ENCODE measurements at places on chromosomes 11 and 22. TPM values are rescaled to one million over a fixed set of nuclear protein-coding genes. Genes with fewer than 3 reads are reported as not detected.

- DNase-seq, result peak; percentile 59
Measured at GRCh38 chr11:5369789-5370188, 13.8 kb upstream of the OR51M1 start.

- DNase-seq, result no peak
Measured at GRCh38 chr22:30435674-30436126, 10.1 kb downstream of the MTFP1 start.

The LSP1 gene
- total RNA-seq, result 4.0 TPM

The PRDX5 gene
- 229 TPM for total RNA-seq

GRCh38 chr22:28798810-28799605 is 1.4 kb downstream of the XBP1 start:
- DNase-seq, result peak; percentile 72

The KDM4D gene
- 1.4 TPM for total RNA-seq

The OR52H1 gene
- not detected for total RNA-seq

The SIRT3 gene
- 12.5 TPM for total RNA-seq

GRCh38 chr22:45866126-45866645 is 110.8 kb downstream of the WNT7B start:
- DNase-seq, result no peak

- peak; percentile 87 for DNase-seq
Measured at GRCh38 chr11:33043221-33043830, 4.0 kb downstream of the TCP11L1 start.

The SYT7 gene
- 0.22 TPM for total RNA-seq

The OR8A1 gene
- not detected for total RNA-seq

The TMEM86A gene
- 1.1 TPM for total RNA-seq

DNA sequence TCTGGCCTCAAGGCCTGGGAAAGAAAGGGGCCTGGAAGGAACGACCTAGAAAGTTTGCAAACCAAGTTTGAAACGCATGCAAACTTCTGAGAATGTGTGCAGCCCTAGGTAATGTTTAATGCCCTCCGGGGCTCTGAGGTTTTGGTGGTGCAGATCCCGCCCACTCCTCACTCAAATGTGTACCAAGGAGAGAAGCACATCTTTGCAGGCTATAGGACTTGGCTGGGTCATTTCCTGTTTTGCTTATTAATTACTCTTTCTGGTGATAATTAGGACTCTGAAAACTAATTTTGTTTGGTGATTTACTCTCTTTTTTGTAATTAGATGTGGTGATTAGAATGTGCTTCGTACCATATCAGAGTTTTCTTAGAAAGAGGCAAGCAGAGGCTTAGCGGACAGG is 625.9 kb upstream of the CADM1 start:
- DNase-seq, result no peak

DNA sequence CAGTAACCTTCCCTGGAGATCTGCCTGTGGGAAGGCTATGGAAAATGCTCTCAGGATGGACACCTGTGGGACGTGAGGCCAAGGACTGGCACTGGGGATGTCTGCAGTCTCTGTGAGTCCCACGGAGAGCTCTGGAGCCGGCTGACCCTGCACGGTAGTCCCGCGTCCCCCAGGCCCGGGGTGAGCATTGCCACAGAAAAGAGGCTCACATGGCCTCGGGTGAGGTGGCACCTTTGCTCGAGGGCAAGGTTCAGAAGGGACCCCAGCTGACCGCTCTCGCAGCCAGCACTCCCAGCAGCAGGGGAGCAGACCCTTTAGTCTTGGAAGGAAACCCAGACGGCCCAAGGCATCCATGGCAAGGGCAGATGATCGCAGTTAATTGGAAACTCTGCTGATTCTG is 9.0 kb downstream of the RTL6 start:
- DNase-seq, result no peak

The ABTB2 gene
- total RNA-seq, result 3.2 TPM

- peak; percentile 81 for DNase-seq
Measured at GRCh38 chr22:26606611-26607010, 11.2 kb downstream of the CRYBB1 start.

DNA sequence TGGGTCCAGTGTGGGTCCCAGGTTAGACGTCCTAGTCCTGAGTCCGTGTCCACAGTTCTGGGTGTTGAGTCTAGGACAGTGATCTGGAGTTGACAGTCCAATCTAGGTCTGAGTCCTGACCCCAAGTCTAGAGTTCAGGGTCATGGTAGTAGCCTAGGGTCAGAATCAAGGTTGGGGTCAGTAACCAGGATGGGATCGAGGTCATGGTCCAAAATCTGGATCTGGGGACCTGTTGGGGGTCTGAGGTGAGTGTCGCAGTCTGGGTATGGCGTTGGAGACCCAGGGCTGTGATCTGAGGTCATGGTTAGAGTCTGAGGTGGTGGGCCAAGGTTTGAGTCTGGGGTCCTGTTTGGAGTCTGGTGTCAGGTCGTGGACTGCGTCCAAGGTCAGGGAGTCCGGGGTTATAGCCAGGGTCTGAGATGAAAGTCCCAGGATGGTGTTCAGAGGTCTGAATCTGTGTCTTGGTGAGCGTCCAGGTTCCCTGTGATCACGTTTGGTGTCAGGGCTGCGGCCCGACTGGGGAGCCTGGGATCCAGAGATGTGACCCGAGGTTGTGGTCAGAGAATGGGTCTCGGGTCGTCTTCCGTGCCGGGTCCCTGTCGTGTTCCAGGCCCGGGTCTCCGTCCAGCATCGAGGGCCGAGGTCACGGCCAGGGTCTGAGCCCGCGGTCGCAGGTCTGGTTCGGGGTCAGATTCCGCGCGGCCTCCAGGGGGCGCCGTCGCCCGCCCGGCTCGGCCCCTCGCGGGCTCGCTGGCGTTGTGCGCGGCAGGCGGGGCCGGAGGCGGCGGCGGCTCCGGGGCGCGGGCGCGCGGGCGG is 432 bp upstream of the GRK2 start:
- peak; percentile 45 for DNase-seq

DNA sequence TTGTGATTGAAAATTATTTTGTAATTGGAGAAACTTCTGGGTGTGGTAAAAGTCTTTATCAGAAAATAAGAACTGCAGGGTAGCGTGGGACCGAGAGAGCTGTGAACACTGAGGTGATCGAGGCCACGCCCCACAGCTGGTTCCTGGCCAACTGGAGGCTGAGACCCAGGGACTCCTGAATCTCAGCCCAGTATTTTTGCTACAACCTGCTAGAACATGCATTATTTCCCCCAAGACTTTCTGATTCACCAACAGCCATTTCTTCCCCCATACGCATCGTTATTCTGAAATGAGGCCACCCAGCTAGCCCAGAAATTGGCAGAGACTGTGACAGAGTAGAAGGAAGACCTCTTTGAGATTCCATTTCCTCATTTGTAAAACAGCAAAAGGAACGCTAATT is 3.4 kb upstream of the FGF19 start:
- no peak for DNase-seq

DNA sequence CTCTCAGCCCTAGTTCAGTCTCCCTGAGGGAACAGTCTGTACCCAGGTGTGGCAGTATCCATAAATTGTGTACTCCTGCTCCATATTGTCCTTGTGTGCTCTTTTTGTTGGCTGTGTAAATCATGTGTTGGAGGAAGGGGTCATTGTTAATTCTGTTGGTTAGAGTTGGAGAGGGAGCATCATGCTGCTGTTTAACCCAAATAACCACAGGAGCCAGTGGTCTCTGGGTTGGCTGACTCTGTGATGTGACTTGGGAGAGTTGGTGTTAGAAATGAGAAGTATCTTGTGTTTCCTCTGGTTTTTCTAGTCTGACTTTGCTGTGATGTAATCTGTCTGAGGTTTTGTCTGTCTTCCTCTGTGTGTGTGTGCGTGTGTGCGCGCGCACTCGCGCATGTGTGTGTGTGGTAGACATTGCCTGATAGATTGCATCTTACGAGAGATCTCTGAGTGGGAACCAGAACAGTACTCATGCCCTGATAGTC is 30.5 kb downstream of the CTNND1 start:
- DNase-seq, result peak; percentile 54

- DNase-seq, result no peak
Measured at GRCh38 chr11:84097186-84097585, 811.0 kb upstream of the CCDC90B start.

The MYOD1 gene
- 0.05 TPM for total RNA-seq

- DNase-seq, result no peak
Measured at GRCh38 chr11:31636983-31637382, 127.4 kb downstream of the ELP4 start.

The PLAAT5 gene
- not detected for total RNA-seq

The APOC3 gene
- total RNA-seq, result not detected

- peak; percentile 47 for DNase-seq
Measured at GRCh38 chr11:2799881-2800654, 85.5 kb downstream of the CDKN1C start.

The TSKU gene
- 22.2 TPM for total RNA-seq

DNA sequence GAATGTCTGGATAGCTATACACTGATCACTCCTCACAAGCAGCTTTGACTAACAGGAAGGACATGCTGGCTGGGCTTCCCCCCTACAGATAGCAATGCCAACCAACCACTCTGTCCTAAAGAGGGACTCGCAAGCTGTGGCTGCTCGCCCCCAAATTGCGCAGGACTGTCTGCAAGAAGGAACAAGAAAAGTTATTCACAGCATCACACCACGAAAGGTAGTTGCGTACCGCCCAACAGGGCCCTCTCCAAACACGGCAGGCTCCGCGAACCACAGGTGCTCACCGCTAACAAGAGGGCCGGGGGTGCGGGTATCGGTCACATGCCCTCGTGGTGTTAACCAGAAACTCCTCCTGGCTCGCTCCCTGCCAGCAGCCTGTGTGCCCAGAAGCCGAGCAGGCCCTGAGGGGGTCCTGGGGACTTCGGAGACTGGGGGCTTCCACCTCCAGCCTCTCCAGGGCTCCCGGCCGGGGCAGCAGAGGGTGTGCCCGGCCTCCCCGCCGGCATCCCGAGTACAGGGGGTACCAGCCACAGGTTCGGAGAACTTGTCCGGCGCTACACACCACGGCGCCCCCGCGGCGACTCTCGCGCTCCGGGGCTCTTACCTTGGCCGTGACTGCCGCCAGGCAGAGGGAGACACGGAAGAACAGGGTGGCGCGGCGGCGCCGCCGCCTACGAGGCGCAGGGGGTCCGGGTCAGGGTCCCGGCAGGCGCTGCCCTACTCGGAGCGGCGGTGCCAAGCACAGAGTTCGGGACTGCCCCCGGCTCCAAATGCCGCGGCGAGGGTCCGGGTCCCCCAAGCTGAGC is 682 bp downstream of the LARGE1 start:
- no peak for DNase-seq

All from M059J (cell line).